ENCODE measurements at places on chromosomes 6 and 20.

GRCh38 chr6:144319211-144319610, 34.1 kb downstream of the UTRN start:
- DNase-seq: no peak

GRCh38 chr6:107539849-107540464, 50.0 kb downstream of the SOBP start:
- no peak for DNase-seq

- peak; percentile 73 for DNase-seq
These were observed 7.6 kb upstream of the TMEM14A start for GRCh38 chr6:52663120-52663935.

- no peak for DNase-seq
These were observed 841.1 kb upstream of the MANEA start for GRCh38 chr6:94736236-94736635.
